ENCODE measurements at places on chromosomes 2 and 18.

- no peak for DNase-seq
These were observed 85.5 kb downstream of the AGPS start for GRCh38 chr2:177478029-177478428.

DNA sequence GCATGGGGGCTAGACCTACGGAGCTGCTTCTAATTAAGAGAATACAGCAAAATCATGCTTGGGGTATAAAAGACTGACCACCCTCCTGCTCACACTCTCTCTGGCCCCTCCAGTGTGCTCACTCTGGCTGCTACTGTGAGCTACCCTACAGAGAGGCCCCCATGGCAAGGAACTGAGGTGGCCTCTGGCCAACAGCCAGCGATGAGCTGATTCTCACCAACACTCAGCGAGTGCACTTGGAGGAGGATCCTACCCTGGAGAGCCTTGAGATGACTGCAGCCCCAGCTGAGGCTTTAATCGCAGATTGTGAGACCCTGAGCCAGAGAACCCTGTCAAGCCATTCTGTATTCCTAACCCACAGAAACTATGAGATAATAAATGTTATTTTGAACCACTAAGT is 88.2 kb downstream of the GFPT1 start:
- DNase-seq, result no peak

GRCh38 chr2:121257480-121257840 is 27.5 kb downstream of the TFCP2L1 start:
- no peak for DNase-seq

DNA sequence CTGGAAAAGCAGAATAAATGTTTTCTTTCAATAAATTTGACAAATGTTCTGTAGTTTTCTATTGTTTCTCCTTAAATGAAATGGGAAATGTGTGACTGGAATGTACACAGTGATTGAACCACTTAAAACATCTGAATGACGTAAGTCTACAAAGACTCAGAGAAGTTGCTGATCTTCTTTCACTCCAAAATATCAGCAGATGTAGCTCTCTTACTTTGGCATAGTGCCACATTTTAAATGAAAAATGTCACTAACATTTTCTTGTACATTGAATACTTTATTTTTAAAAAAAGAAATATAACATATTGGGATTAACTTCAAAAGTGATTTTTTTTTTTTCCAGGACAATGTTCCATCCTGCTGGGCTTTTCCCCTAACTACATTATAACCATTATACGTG is 565.6 kb downstream of the TMEM182 start:
- no peak for DNase-seq

DNA sequence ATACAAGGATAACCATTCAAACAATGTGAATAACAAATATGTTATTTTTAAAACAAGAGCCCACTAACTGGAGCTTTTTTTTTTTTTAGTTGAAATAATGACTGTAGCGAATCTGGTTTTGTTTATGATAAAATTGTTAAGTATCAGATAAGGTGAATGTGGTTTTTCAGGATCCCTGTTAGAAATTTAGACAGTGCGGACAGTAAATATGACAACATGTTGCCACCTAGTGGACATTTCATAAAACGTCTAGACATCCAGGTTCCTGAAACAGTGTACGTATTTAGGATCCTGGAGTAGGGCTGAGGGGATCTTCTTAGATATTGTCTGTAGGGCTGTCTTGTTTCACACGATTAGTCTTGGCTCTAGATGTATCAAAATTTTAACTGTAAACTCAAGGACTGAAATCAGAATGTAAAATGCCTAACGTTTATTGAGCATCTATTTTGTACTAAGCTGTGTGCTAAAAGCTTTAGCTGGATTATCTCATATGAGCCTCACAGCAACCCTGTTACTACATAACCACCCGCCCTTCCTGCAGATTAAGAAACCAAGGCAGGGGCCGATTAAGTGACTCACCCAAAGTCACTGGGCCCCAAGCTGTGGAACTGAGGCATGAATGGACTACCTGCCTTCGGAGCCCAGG is 23.9 kb upstream of the CCDC68 start:
- peak; percentile 78 for DNase-seq

- no peak for DNase-seq
These were observed 90.4 kb downstream of the TPO start for GRCh38 chr2:1503471-1504310.

DNA sequence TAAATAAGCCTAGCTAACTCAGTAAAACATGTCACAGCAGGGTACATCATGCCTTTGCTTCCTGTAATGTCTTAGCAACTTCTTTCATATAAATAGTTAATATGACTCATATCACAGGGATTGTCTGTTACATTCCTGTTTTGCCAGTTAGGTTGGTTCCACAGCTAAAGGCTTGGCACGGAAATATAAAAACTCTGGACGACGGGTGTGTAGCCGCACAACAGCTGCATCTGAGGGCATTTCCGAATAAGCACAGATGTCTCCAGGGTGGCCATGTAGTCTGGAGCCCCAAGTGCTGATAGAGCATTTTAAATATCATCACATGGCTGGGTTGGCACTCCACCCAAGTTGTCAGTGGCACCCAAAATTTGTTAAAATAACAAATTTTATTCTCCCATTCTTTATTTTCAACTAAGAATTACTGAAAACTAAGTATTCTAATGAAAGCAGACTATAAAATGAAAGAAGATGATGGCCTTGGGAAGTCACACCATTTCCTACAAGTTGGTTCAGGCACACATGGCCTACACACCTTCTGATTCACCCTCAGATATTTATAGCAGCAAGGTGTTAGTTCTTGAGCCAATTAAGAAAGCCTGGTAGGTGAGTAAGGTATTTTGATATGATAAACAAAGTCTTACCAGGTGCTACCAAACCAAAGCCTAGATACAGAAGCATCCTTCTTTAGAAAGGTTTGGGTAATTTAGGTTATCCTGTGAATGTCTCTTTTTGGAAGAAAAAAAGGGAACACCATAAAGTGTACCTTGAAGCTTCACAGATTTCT is 61.8 kb upstream of the STK17B start:
- DNase-seq, result no peak

GRCh38 chr2:136205615-136206014 is 87.7 kb upstream of the CXCR4 start:
- no peak for DNase-seq

DNA sequence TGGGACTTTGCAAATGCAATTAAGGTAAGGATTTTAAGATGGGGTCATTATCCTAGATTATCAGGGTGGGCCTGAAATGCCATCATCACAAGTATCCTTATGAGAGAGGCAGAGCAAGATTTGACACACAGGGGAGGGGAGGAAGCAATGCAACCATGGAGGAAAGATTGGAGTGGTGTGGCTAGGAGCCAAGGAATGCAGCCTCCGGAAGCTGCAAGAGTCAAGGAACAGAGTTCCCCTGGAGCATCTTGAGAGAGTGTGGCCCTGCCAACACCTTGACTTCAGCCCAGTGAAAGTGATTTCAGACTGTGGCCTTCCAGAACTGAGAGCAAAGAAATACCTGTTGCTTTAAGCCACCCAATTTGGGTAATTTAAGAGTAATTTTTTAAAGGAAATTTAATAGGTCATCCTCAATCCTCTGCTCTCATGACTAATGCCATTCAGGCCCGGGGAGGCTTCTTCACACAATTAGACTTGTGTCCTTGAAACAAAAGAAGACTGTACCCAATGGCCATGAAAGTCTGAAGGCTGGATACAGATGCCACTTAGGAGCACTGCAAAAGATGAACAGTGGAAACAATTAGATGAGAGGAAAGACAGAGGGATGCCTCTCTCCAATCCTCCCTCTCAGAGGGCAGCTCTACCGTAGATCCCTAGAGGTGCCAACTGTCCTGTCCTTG is 250.3 kb upstream of the ID2 start:
- no peak for DNase-seq

DNA sequence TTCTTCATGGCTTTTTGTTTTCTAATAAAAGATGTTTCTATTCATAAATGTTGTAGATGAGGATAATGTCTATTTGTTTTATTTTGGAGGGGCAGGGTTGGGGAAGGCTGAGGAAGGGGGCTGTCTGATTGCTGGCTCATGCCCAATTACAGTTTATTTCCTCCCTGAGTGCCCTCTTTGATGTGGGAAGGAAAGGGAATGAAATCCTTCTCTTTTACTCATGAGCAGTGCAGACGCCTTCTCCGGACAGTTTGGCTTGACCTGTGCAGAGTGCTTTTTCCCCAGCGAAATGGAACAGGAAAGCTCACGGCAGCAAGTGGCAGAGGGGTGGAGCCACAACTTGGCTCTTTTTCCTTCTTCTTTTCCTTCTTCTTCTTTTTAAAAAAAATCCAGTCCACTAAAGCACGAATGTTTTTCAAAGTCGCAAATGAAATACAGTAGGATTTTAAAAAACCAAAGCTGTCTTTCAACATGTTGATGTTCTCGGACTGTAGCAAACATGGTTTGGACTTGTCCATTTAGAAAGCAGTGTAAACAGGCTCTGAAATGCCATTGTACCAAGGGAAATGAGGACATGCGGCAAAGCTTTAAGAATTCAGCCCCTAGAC is 34.5 kb downstream of the RAB31 start:
- no peak for DNase-seq

GRCh38 chr2:227301523-227301922 is 23.5 kb upstream of the MFF start:
- no peak for DNase-seq

DNA sequence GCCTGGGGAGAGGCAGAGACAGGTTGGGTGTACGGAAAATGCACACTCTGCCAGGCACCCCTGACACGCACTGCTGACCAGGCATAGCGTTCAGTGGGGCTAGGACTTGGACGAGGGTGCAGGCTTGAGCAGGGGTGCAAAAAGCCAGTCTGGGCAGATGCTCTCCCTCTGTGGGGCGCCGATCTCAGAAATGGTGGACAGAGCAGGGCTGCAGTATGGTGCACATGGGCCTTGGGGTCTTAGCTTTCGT is 1.0 kb upstream of the ARHGEF4 start:
- no peak for DNase-seq

DNA sequence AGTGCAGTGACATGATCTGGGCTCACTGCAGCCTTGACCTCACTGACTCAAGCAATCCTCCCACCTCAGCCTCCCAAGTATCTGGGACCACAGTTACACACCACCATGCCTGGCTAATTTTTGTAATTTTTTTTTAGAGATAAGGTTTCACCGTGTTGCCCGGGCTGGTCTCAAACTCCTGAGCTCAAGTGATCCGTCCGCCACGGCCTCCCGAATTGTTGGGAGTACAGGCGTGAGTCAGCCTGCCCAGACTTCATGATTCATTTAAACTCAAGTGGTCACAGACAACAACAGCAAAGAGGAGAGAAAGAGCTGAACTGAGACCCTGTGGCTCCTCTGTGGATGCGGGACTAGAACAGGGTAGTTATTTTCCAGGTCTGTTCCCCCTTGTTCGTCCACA is 83.0 kb downstream of the TSHZ1 start:
- DNase-seq, result no peak

GRCh38 chr2:1717113-1717512 is 27.2 kb downstream of the PXDN start:
- no peak for DNase-seq

DNA sequence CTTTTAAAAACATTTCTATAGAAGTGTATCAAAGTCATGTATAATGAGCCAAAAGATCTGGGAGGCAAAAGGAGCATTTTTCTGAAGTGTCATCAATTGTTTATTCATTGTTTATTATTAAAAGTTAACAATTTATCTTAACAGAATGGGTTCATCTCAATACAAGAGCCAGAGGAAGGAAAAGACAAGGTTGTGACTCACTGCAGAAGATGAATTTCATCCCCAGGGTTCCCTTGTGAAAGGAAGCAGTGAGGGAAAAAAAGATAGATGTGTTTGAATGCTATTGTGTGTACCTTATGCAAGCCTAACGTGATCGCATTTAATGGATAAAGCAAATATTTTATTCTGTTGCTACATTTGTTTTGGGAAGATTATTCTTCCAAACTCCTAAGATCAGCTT is 286.3 kb downstream of the PIEZO2 start:
- no peak for DNase-seq

GRCh38 chr2:116142644-116143227 is 1671.8 kb upstream of the DDX18 start:
- no peak for DNase-seq

DNA sequence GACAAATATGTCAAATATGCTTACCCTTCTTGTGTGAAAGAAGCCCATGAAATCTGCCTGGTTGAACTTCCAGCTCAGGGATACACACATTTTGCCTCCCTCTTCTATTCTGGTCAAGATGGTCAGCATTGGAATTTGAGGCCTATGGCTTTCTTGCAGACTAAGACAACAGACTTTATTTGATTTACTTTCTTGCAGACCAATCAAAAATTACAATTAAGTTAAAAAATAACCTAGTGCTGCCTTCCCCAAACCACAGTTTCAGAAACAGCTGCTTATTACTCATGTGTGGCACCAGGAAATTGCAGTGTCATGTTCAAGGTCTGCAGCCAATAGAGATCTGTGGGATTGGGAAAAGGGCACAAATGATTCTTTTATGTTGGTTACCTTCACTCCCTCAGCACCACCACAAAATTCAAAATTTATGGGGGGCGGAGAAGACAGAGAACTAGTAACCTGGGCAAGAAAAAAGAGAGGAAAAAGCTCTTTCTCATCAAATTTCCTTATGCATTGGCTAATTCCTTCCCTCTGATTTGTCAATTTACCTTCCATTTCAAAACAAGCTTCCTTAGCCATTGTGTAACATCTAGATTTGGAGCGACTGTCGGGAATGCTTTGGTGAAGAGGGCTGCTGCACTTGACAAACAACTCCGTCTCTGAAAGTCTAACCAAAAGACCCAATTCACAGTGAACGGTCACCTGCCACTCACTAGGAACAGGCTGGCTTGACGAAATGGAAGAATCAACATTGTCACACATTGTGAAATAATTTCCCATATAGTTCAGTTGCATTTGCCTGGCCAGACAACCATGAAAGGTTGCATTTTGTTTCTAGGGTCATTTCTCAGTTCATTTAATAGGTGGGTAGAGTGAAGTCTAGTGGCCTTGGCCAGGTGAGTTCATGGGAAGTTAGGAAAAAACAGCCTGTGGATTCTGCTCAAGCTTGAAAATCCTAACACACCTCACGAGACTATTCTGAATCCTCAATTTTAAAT is 100.4 kb upstream of the FZD5 start:
- DNase-seq, result no peak
